Testis (tissue), 5 donors: ENCODE measurements at places on chromosomes 11 and 22. TPM values are rescaled to one million over a fixed set of nuclear protein-coding genes. Genes with fewer than 3 reads are reported as not detected.

GRCh38 chr11:88414981-88415413 is 77.5 kb upstream of the CTSC start:
- DNase-seq, result no peak

GRCh38 chr22:25765016-25765367 is 23.0 kb downstream of the MYO18B start:
- DNase-seq, result no peak

GRCh38 chr22:25970374-25970911 is 198.8 kb upstream of the SEZ6L start:
- DNase-seq, result no peak

DNA sequence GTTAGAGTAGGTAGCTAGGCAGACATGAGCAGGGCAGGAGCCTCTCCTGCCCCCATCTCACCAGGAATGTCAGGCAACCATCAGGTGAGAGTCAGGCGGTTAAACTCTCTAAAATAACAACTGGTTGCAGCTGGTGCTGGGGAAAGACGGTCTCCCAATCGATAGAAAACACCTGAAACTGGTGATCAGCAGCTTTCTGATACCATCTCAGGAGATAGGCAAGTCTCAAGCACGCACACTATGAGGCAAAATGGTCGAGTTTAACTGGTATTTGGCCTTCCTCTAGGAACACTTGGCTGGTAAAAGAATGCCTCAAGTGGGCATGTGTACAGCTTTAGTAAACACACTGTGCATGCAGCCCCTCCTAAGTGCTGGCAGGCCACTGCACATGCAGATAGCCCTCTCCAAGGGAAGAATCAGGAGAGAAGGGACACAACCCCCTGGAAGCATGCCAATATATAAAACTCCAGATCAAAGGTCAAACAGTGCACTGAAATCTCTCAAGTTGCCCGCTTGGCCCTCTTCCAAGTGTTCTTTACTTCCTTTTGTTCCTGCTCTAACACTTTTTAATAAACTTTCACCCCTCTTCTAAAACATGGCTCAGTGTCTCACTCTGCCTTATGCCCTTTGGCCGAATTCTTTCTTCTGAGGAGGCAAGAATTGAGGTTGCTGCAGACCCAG is 88.7 kb downstream of the USP35 start:
- DNase-seq, result no peak

- DNase-seq, result no peak
Observed at GRCh38 chr22:43008921-43009320, 6.0 kb downstream of the PACSIN2 start.

DNA sequence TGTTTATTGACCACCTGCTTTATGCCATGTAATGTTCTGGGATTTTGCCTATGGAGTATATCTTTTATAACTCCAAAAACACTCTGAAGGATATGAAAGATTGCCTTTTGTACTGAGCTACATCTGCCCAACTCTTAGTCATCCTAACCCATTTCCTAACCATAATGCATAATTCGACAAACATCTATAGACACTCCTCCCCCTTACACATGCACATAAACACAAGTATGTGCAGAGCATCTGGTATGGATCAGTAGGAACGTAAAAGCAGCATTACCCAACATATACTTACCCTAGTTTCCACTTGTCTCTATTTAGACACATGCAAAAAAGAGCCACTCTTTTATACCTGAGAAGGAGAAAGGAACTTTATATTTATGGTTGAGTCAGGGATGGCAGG is 272.8 kb downstream of the FAM76B start:
- no peak for DNase-seq

DNA sequence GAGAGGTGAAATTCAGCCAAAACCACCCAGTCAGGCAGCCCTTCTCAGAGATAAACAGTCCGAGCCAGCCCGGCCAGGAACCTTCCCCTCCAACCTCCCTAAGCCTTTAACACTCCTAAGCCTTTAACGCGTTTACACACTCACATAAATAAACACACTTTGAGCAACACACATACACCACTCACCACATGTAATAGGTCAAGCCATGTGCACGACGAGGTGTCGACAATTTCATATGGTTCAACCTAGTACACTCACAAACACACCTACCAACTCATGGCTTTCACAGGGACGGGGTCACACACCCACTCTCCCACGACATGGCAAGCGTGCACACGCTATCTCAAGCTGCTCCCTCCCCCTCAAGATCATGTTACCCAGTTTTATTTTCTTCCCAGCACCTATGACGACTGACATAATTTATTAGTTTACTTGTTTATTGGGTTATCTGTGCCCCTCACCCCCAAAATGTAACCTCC is 15.5 kb downstream of the SLC43A1 start:
- no peak for DNase-seq

DNA sequence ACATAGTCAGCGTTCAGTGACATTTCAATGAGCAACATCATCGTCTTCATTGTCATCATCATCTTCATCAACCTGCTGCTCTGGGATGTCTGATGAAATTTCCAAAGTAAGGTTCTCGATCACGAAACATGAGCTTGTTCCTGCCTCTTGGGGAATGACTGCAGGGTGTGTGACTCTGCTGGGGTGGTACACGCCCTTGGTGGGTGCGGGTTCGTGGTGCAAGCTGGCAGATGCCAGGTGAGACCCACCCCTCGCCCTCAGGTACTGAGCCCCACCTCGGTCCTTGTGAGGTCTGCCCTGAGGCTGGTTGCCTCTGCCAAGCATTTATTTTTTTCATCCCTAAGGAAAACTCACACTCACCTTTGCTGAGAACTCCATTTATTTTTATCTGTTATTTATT is 1389.2 kb downstream of the TBC1D22A start:
- no peak for DNase-seq

GRCh38 chr11:124551189-124551588 is 7.7 kb upstream of the OR8B12 start:
- DNase-seq, result no peak

DNA sequence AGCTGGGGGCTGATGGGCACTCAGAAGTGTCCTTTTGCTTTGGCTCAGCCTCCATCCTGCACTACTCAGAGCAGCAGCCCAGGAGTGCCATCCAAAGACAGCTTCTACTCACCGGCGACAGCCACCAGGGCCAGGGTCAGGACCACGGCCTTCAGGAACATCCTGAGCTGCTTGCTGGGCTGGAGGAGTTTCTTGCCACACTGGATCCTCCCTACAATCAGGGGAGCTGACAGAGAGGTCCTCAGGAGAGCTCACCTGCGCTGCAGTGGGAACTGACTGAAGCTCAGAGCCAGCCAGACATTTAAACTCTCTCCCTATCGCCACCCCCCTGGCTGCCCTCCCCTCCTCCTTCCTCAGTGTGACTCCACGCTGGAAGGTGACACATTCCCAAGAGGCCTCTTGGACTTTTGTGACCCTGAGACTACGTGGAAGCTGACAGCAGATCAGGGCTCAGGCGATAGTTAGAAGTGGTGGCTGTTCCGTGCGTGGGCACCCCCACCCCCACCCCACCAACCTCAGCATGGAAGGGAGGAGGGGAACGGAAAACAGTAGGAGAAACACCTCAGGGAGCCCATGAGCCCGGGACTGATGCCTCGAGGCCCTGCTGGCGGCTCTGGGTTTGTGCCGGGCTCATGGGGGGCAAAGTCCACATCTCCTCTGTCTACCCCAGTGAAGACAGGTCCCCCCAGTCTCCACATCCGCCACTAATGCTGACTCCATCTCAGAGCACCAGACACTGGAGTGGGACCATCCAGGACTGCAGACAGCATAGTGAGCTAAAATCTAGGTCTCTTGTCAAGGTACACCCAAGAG is at the start of gene APOA4:
Gene APOA4 (minus strand): TSS at position 274 of the 813 bp plus-strand sequence. CDS start 113 bp downstream, at position 161.
- peak; percentile 8 for DNase-seq

GRCh38 chr22:24059121-24059520 is 48.0 kb downstream of the CABIN1 start:
- DNase-seq, result no peak

DNA sequence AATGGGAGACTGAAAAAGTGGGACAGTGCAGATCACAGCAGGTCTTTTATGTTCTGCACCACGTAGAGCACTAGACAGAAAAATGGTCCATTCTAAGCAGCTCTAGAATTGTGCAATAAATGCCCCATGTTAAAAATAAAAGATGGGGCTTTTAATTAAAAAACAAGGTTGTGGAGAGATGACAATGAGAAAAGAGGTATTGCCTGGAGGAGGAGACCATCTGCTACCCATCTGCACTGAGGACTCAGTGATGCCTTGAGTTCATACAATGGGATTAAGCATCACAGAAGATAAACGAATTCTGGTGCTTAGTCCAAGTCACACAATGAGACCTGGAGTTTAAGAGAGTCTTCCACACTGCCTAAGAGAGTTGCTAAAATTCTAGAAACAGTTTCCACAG is 73.6 kb downstream of the PAK1 start:
- no peak for DNase-seq

DNA sequence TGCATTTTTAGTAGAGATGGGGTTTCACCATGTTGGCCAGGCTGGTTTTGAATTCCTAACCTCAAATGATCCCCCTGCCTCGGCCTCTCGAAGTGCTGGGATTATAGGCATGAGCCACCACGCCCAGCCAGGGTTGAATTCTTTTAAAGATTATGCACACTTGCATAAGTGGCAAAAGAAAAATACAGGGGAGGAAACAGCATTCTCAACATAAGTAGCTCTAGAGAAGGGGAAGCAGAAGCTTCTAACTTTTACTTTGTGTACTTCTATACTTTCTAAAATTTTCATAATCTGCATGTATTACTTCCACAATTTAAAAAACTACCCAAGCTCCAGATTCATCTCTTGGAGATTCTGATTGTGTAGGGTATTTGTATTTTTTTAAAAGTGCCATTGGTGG is 108.0 kb downstream of the SLC1A2 start:
- DNase-seq, result no peak

GRCh38 chr22:48939441-48940265 is 888.0 kb downstream of the BRD1 start:
- DNase-seq, result peak; percentile 6

PNPLA2 gene
- 96.7 TPM for total RNA-seq

ANO9 gene
- total RNA-seq, result 1.9 TPM

SLC5A12 gene
- total RNA-seq, result 0.12 TPM

MUC6 gene
- total RNA-seq, result 0.19 TPM

PLAAT5 gene
- total RNA-seq, result 92.8 TPM

ARRB1 gene
- total RNA-seq, result 8.4 TPM

POU2AF2 gene
- 5.2 TPM for total RNA-seq
